SJCRH30 (cell line): ENCODE measurements at places on chromosomes 12 and 14. TPM values are rescaled to one million over a fixed set of nuclear protein-coding genes. Genes with fewer than 3 reads are reported as not detected.

- no peak overlapping the region for H3K27ac ChIP-seq
- H3K36me3 ChIP-seq, result no peaks in the 10 kb centered on the region
- H3K27me3 ChIP-seq, result no peaks in the 10 kb centered on the region
- no peak for DNase-seq
Observed at GRCh38 chr12:96769400-96769799, 137.7 kb upstream of the NEDD1 start.

GRCh38 chr12:104974626-104975290 lies 11.4 kb upstream of the NOPCHAP1 start:
- no peaks in the 10 kb centered on the region for H3K4me1 ChIP-seq
- H3K4me3 ChIP-seq, result no peak overlapping the region
- H3K27ac ChIP-seq, result no peak overlapping the region
- no peaks in the 10 kb centered on the region for H3K27me3 ChIP-seq

DNA sequence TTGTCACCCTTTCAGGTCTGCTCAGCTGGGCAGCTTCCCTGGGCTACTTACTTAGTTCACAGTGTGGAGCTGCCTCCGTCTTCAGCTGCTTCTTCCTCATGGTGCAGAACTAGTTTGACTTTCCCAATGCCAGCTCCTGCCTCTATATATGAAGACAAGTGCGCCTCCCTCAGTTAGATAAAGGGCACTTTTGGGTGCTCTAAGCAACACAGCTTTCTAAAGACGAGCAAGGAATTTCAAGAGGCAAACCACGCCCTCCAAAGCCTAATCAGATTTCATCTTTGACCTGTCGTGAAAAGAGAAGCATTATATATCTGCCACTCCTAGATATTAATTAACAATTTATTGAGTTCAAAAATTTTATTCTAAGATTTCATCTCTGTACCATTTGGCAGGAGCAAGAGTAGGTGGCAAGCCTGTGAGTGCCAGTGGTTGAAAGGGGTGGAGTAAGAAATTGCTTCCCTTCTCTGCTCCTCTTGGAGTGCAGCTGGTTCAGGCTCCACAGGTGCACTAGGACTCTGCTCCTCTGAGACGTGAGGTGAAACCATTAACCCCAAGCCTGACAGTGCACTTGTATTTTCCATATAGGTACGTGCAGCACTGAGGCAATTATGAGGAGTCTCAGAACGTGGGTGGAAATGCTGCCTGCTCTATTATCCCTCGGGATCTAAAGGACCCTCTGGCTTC lies 2.1 kb upstream of the SLC11A2 start:
- no peaks in the 10 kb centered on the region for H3K27me3 ChIP-seq
- H3K4me1 ChIP-seq, result no peaks in the 10 kb centered on the region
- H3K36me3 ChIP-seq, result no peaks in the 10 kb centered on the region
- no peak overlapping the region for H3K4me3 ChIP-seq
- DNase-seq, result peak; percentile 47
- no peak overlapping the region for H3K27ac ChIP-seq

DNA sequence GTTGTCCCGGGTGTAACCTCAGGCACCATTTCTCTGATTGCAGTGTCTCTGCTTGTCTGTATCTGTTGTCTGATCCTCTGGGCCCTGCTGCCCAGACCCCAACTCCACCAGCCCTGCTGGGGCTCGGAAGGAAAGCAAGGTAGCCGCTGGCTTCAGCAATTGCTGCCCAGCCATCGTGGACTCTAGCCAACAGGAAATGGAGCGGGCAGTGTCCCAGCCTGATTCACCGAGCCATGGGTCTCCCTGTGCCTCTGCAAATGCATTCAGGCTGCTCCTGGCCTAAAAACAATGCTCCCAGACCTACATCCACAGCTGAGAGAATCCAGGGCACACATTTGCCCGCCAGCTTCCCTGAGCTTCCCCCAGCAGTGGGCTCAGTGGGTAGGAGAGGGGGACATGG lies 9.2 kb downstream of the TUNAR start:
- no peaks in the 10 kb centered on the region for H3K36me3 ChIP-seq
- peaks cover 3% of the 10 kb centered on the region; the same call in 1 of the 2 replicates for H3K27me3 ChIP-seq
- no peak overlapping the region for H3K27ac ChIP-seq
- no peak for DNase-seq
- H3K4me3 ChIP-seq, result no peak overlapping the region

- no peak overlapping the region for H3K4me3 ChIP-seq
- no peak overlapping the region for H3K27ac ChIP-seq
- no peaks in the 10 kb centered on the region for H3K36me3 ChIP-seq
- no peak for DNase-seq
Observed at GRCh38 chr14:97713023-97713422, 915.8 kb downstream of the VRK1 start.

DNA sequence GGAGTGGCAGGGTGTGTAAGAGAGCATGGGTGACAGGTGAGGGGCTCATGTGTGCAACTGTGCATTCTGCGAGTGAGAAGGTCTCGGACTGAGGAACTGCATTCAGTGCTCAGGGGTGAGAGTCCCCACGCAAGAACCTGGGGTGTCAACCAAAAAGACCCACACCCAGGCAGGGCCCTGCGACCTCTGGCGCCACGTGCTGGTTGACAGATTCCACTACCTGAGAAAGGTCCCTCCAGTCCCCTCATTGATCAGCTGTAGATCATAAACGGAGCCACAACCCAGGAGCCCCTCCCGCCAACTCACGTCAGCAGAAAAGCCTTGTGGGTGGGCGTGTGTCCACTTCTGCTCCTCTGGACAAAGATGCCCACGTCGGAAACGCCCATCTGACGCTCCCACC lies 98.7 kb downstream of the ASCL4 start:
- no peaks in the 10 kb centered on the region for H3K4me1 ChIP-seq
- no peak overlapping the region for H3K27ac ChIP-seq
- no peak overlapping the region for H3K4me3 ChIP-seq
- DNase-seq, result no peak

GRCh38 chr14:99809360-99809759 lies 16.1 kb downstream of the EML1 start:
- H3K27me3 ChIP-seq, result no peaks in the 10 kb centered on the region
- H3K4me1 ChIP-seq, result no peaks in the 10 kb centered on the region; the same call in 1 of the 2 replicates
- no peak overlapping the region for H3K4me3 ChIP-seq
- no peaks in the 10 kb centered on the region for H3K36me3 ChIP-seq

Gene TTC9
- 6.4 and 6.5 TPM in 2 replicates for total RNA-seq
